ENCODE measurements at places on chromosomes 7 and 10. TPM values are rescaled to one million over a fixed set of nuclear protein-coding genes. Genes with fewer than 3 reads are reported as not detected.

DNA sequence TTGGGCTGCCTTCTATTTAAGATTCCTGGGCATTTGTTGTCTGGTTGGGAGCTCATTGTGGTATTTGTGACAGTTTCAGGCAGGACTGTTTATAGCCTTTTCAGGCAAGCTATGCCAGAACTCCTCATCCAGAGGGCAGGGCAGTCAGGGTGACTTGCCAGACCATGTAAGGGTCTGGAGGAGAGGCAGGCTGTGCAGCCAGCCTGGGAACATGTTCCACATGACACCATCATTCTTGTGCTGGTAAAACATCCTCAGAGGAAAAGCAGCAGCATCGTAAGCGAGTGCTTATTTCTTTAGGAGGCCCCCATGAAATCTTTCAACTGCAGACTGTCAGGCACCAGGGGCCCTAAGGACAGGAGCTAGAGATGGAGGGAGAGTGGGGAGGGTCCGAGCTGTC, 44.0 kb upstream of the SORBS1 start:
- H3K4me3 ChIP-seq, result no peak overlapping the region
- H3K4me1 ChIP-seq, result no peaks in the 10 kb centered on the region
- DNase-seq, result no peak

DNA sequence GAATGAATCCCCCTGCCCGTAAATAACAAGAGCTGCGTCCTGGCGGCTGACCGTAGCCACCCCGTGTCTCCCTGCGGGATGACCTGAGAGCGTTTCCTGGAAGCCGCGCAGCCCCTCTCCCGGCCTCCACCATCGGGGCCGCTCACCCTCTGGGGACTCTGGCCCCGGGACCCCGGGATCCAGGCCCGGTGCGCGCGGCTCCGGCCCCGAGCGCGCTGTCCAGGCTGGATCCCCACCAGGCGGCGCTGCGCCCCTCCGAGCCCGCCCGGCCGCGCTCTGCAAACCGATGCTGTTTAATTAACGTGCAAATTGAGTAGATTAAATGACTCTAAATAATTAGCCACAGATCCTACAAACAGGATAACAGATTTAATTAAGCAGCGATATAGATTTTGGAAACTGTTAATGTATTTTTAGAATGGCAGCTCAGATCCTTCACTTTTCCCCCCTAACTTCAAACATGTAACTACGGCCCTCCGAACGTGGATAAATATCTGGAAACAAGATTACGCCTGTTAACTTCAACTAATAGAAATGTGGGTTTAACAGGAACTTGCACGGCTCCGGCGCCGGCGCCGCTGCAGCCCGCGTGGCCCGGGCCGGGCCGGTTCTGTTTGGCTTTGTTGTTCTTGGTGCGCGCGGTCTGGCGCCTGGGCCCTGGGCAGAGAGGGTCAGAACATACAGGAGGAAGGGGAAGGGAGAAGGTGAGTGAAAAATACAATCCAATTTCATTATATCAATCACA, 7.1 kb upstream of the UNCX start:
- DNase-seq, result peak; percentile 53
- no peaks in the 10 kb centered on the region for H3K4me1 ChIP-seq
- peaks cover 38% of the 10 kb centered on the region for H3K27me3 ChIP-seq
- H3K4me3 ChIP-seq, result no peak overlapping the region

DNA sequence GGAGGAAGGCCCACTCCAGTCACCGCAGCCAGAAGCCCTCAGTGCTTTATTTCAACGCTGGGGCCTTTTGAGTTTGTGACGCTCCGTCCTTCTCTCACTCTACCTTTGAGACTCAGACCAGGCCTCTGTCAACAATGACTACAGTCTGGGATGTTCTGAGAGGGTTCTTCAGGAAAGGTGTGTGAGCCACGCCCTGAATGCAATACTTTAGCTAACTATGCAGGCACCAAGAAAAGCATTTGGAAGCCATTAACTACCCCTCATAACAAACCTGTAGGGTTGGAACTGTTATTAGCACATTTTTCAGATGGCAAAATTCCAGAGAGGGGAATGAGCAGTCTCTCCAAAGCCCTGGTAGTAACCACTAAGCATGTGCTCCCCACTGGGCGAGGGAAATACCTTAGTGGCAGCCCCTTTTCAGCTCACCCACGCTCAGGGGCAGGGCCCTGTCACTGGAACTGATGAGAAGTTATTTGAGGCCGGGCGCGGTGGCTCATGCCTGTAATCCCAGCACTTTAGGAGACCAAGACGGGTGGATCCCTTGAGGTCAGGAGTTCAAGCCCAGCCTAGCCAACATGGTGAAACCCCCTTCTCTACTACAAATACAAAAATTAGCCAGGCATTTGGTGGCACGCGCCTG, 5.7 kb upstream of the ARPC1B start:
- no peak overlapping the region for H3K27ac ChIP-seq
- no peaks in the 10 kb centered on the region for H3K27me3 ChIP-seq
- DNase-seq, result no peak
- H3K4me3 ChIP-seq, result no peak overlapping the region

GRCh38 chr7:105655067-105655466, 73.8 kb upstream of the EFCAB10 start:
- no peaks in the 10 kb centered on the region for H3K27me3 ChIP-seq
- H3K36me3 ChIP-seq, result peaks cover 4% of the 10 kb centered on the region
- H3K4me3 ChIP-seq, result no peak overlapping the region
- no peaks in the 10 kb centered on the region for H3K4me1 ChIP-seq
- no peak for DNase-seq

GRCh38 chr10:129497013-129497412, 30.0 kb downstream of the MGMT start:
- H3K4me3 ChIP-seq, result no peak overlapping the region
- no peaks in the 10 kb centered on the region for H3K27me3 ChIP-seq
- peaks cover 3% of the 10 kb centered on the region for H3K4me1 ChIP-seq
- DNase-seq, result no peak
- H3K27ac ChIP-seq, result no peak overlapping the region

GRCh38 chr10:77911535-77912123, 14.9 kb downstream of the DLG5 start:
- no peaks in the 10 kb centered on the region for H3K27me3 ChIP-seq
- H3K4me3 ChIP-seq, result no peak overlapping the region
- DNase-seq, result no peak

- no peak overlapping the region for H3K4me3 ChIP-seq
- no peak for DNase-seq
- H3K27ac ChIP-seq, result no peak overlapping the region
- no peaks in the 10 kb centered on the region for H3K27me3 ChIP-seq
- no peaks in the 10 kb centered on the region for H3K36me3 ChIP-seq
Measured at GRCh38 chr10:61100887-61101286, 156.9 kb upstream of the RHOBTB1 start.

DNA sequence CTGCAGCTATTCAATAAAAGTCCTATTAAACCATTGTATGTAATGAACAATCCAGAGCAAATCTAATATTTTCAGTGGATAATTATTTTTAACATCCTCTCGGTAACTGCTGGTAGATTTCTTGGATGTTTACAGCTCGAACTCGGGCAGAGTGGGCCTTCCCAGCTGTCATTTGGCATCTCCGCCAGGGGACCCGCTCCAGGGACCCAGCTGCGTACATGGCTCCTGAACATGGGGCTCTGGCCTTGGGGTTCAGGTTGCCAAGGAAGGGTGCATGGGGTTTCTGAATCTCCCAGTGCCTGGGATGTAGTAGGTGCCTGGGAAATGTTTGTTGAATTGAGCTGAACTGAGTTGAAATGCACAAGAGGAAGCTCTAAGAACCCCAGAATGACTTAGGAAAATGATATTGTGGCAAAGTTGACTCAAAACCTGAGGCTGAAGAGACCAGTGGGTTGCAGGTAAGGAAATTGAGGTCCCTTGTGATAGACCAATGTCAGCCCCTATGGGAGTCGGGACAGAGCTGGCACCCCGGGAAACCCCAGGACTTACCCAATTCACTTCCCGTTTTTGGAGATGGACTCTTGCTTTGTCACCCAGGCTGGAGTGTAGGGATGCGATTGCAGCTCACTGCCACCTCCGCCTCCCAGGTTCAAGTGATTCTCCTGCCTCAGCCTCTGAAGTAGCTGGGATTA, 228.4 kb downstream of the CUX1 start:
- peaks cover 20% of the 10 kb centered on the region for H3K4me1 ChIP-seq
- no peaks in the 10 kb centered on the region for H3K27me3 ChIP-seq
- H3K36me3 ChIP-seq, result no peaks in the 10 kb centered on the region

DNA sequence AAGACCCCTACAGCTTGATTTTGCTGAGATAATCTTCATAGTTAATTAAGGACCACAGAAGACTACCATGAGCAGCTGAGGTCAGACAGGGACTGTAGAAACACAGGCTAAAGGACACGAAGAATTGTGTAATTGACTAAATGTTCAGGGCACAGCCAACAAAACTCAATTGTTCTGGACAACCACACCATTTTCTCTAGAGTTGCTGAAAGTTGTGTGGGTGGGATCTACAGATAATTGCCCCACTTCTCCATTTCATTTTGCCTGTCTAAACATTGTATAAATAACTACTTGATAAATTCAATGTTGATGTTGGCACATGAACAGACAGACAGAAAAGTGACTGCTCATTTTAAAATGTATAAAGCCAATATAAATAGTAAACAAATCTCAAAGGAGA, 39.0 kb upstream of the SLC16A12 start:
- no peak overlapping the region for H3K27ac ChIP-seq
- no peaks in the 10 kb centered on the region for H3K36me3 ChIP-seq
- H3K27me3 ChIP-seq, result no peaks in the 10 kb centered on the region
- H3K4me3 ChIP-seq, result no peak overlapping the region
- H3K4me1 ChIP-seq, result no peaks in the 10 kb centered on the region

- no peak overlapping the region for H3K4me3 ChIP-seq
- H3K27ac ChIP-seq, result no peak overlapping the region
- H3K36me3 ChIP-seq, result no peaks in the 10 kb centered on the region
- no peaks in the 10 kb centered on the region for H3K27me3 ChIP-seq
- DNase-seq, result no peak
Measured at GRCh38 chr10:79367426-79368189, 20.3 kb downstream of the PPIF start.

DNA sequence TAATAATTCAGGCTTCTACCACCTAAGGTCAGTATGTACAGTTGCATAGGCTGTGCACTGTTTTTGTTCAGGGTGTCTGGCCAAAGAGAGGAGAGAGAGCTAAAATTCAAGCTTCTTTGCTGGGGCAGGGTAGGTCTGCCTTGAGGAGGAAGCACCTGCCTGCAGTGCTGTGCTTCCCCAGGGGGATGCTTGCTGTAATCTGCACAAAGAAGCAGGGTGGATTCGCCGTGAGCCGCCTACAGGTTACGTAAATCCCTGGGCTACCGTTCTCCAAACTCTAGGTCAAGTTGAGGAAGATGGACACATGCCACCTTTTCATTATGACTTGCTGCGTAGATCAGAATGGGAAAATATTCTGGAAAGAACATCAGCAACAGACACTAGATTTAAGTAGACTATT, 543.3 kb downstream of the TNS3 start:
- H3K4me3 ChIP-seq, result no peak overlapping the region
- no peak overlapping the region for H3K27ac ChIP-seq
- no peaks in the 10 kb centered on the region for H3K4me1 ChIP-seq
- DNase-seq, result no peak
- no peaks in the 10 kb centered on the region for H3K27me3 ChIP-seq

- no peak for DNase-seq
- H3K4me3 ChIP-seq, result no peak overlapping the region
- H3K36me3 ChIP-seq, result no peaks in the 10 kb centered on the region
- no peaks in the 10 kb centered on the region for H3K27me3 ChIP-seq
Measured at GRCh38 chr7:138867744-138868143, 69.7 kb upstream of the ATP6V0A4 start.

GRCh38 chr7:82906502-82906901, 256.2 kb downstream of the PCLO start:
- H3K27ac ChIP-seq, result no peak overlapping the region
- no peak overlapping the region for H3K4me3 ChIP-seq
- H3K4me1 ChIP-seq, result no peaks in the 10 kb centered on the region
- H3K27me3 ChIP-seq, result no peaks in the 10 kb centered on the region
- DNase-seq, result no peak

- H3K27me3 ChIP-seq, result no peaks in the 10 kb centered on the region
- H3K4me1 ChIP-seq, result no peaks in the 10 kb centered on the region
- H3K4me3 ChIP-seq, result no peak overlapping the region
- no peak for DNase-seq
- H3K36me3 ChIP-seq, result peaks cover 56% of the 10 kb centered on the region
- H3K27ac ChIP-seq, result no peak overlapping the region
Measured at GRCh38 chr10:73819081-73819480, 7.7 kb upstream of the NDST2 start.

DNA sequence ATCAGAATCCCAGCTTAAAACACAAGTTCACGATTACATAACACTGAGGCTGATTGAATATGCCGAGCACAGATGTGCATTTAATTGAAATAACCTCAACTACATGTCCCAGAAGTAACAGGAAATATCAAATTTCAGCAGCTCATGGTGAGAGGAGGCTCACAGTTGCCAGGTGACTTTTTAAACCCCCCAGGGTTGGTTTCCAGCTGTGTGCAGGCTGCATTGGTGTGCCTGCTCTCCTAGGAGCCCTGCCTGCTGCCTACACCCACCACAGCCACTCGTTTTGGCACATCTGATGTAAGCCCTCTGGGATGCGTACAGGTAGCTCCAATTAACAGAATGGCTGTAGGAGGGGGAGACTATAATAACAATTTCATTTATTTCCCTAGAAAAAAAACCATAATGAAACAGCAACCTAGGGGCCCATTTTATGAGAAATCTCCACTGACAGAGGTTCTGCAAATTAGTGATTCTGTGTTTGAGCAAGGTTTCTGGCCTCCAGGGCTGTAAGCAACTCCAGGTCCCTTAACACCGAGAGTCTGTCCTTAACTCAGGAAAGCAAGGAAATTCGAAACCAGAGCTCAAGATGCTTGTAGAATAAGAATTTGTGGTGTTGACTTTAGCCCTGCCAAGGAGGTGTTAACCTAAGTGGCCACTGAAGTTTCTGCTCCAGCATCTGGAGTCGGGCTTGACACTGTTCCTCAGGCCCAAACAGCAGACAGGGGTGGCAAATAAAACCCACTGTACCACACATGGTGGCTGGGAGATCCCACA, 161.9 kb downstream of the BMPER start:
- H3K27ac ChIP-seq, result no peak overlapping the region
- no peak for DNase-seq
- no peaks in the 10 kb centered on the region for H3K4me1 ChIP-seq
- no peaks in the 10 kb centered on the region for H3K36me3 ChIP-seq

- H3K4me1 ChIP-seq, result no peaks in the 10 kb centered on the region
- peaks cover 2% of the 10 kb centered on the region for H3K27me3 ChIP-seq
- no peaks in the 10 kb centered on the region for H3K36me3 ChIP-seq
- H3K27ac ChIP-seq, result no peak overlapping the region
- H3K4me3 ChIP-seq, result no peak overlapping the region
Measured at GRCh38 chr10:44413416-44413815, 28.5 kb upstream of the CXCL12 start.

- no peaks in the 10 kb centered on the region for H3K36me3 ChIP-seq
- no peak overlapping the region for H3K4me3 ChIP-seq
- no peak overlapping the region for H3K27ac ChIP-seq
Measured at GRCh38 chr7:81447351-81447952, 322.4 kb downstream of the HGF start.

- no peaks in the 10 kb centered on the region for H3K27me3 ChIP-seq
- H3K4me3 ChIP-seq, result no peak overlapping the region
- H3K36me3 ChIP-seq, result no peaks in the 10 kb centered on the region
- H3K27ac ChIP-seq, result no peak overlapping the region
- H3K4me1 ChIP-seq, result no peaks in the 10 kb centered on the region
Measured at GRCh38 chr7:24172856-24173255, 111.1 kb upstream of the NPY start.

GRCh38 chr7:18288322-18289037, 207.1 kb upstream of the HDAC9 start:
- no peak for DNase-seq
- no peaks in the 10 kb centered on the region for H3K27me3 ChIP-seq
- H3K36me3 ChIP-seq, result no peaks in the 10 kb centered on the region
- H3K4me3 ChIP-seq, result no peak overlapping the region
- H3K4me1 ChIP-seq, result peaks cover 3% of the 10 kb centered on the region

The RELN gene
- not detected for total RNA-seq

The HDAC9 gene
- 41.1 TPM for total RNA-seq

The TMEM176B gene
- total RNA-seq, result not detected

The HOXA7 gene
- total RNA-seq, result not detected

Measured in natural killer cell (primary cell).